ENCODE measurements at places on chromosomes 7 and 10.

DNA sequence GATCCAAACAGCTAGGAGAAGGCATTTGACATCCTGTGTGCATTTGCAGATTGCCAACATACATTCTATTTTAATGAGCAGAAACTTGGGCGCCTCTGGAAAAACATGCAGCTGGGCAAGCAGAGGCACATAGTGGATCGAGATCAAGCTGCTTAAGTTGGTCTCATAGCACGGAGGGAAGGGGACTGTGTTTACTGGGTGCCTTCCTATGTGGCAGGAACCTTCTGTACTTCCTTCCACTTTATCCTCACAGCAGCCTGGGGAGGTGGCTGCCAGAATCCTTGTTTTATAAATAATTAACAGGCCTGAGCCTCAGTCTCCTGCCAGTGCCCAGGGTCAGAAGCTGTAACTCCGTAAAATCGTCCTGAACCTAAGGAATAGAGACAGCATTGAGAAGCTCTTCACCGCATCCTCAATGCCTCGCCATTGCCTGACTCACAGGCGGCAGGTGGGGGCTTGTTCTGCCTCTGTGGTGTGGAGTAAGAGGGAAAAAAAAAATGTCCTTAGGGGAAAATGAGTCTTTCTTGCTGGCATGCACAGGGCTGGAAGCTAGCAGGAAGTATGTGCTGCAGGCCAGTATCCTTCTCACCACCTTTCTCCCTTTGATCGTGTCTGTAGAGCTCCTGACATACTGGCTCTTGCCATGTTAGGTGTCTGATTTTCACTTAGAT, 6.2 kb downstream of the VWA2 start:
- no peak for DNase-seq

DNA sequence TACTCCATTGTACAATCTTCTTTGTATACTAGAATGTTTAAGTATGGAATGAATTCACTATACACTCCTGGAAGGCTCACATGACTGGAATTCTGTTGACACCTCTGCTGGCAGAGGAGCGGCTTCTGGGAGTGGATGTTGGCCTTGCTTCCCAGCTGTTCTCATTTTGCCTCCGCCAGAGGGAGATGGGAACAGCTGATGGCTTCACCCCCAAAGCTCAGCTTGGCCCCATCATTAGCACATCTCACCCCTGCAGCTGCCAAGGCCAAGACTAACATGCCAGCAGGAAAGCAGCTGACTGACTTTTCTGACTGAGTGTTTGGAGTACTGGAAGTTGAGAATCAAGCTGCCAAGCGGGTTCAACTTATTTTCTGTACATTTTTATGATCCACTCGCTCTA, 15.1 kb downstream of the ADAM12 start:
- no peak for DNase-seq

DNA sequence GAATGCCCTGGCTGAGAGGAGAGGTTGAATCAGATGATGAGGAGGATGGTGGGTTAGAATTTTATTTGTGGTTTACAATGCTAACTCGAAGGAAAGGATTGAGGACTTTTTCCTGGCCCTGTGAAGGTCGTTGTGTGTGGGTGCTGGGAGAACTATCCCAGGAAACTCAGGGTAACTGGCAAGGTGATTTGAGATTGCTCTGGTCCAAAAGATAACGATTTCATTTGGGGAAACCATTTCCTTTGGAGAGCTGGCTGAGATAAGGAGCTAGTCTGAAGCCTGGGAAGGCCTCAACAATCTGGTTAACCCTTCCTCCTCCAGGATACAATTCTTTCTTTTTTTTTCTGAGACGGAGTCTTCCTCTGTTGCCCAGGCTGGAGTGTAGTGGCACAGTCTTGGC, 33.0 kb downstream of the HK1 start:
- DNase-seq = no peak

- no peak for DNase-seq
Observed at GRCh38 chr10:71666639-71667386, 52.8 kb downstream of the C10orf105 start.

GRCh38 chr7:23470330-23471105, at the start of gene IGF2BP3:
Gene IGF2BP3, minus strand, starts transcription at chr7:23470491. Its CDS starts 381 bp downstream, at chr7:23470110.
- no peak for DNase-seq

DNA sequence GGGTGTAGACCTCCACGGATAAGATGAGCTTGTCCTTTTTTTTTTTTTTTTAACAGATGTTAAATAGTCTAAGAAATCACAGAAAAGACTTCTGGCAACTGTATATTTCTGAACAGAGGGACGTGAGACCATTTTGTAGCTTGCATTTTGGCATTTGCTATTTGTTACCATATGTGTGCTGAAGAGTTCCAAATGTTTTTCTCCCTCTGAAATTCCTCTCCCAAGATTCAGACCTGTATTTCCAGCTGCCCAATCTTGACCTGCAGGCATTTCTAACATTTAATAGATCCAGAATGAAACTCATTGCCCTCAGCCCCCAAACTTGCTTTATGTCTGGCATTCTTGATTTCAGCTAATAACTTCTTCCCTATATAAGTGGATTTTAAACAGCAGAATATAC, 223.1 kb upstream of the FZD1 start:
- DNase-seq = no peak

DNA sequence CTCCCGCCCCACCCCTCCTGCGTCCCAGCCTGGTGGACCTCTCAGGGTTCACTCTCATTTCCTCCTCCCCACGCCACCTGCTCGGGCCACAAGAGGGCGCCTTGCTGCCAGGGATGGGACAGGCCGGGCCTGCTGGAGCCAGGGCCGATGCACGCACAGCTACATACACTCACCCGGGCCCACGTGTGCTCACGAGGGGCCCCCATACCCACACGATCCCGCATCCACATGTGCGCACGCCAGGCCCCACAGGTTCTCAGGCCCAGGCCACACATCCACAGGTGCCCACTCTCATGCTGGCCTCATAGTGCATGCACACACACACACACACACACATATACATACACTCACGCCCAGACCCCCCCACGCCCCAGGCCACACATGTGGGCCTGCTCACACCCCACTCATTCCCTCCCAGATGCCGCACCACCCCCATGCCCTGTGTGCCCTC, 68.6 kb downstream of the LHPP start:
- DNase-seq = peak; percentile 76

DNA sequence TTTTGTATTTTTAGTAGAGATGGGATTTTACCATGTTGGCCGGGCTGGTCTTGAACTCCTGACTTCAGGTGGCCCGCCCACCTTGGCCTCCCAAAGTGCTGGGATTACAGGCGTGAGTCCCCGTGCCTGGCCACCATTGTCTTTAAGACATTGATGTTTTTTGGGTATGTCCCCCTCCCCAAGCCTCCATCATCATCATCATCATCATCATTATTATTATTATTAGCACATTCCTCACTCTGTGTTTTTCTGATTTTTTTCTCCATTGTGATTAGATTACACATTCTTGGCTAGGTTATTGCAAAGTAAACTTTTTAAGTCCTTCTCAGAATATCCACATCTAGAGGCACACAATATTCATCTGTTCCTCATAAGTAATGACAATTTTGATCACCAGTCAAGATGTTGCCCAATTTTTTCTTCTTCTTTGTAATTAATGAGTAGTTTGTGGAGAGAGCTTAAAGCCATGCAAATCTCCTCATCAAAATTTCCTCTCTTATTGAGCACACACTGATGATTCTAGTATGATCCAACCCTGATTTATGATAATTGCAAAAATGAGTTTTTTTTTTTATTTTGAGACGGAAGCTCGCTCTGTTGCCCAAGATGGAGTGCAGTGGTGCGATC, 47.5 kb downstream of the EPC1 start:
- no peak for DNase-seq

GRCh38 chr10:683448-684071, 5.9 kb downstream of the DIP2C start:
- DNase-seq = no peak

- no peak for DNase-seq
Observed at GRCh38 chr7:44046321-44047061, 2.0 kb downstream of the DBNL start.

- DNase-seq = no peak
Observed at GRCh38 chr7:94087664-94088352, 83.7 kb upstream of the BET1 start.

GRCh38 chr7:70317356-70317755, 719.1 kb downstream of the AUTS2 start:
- no peak for DNase-seq

DNA sequence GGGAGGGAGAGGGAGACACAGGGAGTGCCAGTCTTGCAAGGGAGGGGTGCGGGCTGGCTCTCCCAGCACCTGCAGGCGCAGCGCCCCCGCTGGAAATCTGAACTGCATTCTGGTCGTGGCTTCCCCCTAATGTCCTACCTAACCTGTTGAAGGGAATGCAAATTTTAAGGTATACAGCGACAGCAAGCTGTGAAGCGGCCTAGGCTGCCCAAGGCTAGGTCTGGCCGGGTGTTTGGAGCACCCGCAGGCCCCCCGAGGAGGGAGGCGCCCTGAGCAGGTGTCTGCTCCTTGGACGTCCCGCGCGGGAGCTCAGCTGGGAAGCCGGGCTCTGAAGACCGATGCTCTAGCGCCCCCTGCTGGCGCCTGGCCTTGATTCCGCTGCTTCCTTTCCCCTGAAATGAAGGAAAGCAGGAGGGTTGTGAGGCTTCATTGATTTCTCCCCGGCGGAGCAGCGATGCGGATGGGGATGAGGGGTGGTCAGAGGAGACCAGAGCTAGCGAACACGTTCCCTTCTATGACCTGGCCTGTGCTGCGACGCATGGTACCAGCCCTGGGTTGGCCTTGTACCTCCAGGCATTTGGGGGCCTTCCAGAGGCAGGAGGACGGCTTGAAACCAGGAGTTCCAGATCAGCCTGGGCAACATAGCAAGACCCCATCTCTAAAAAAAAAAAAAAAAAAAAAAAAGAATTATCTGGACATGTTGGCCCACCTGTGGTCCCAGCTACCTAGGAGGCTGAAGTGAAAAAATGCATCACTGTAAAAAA, 601.3 kb downstream of the GALNT17 start:
- DNase-seq = peak; percentile 26

DNA sequence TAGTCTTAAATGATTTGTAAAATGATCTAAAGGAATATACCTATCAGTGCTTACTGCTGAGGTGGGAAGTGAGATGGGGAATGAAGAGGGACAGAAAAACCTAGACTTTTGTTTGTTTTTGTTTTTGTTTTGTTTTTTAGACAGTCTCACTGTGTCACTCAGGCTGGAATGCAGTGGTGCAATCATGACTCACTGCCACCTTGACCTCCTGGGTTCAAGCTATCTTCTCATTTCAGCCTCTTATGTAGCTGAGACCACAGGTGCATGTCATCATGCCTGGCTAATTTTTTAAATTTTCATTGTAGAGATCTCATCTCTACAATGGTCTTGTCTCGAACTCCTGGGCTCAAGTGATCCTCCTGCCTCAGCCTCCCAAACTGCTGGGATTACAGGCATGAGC, 116.4 kb upstream of the SEM1 start:
- no peak for DNase-seq

- DNase-seq = no peak
Observed at GRCh38 chr7:136061433-136061832, 84.3 kb upstream of the MTPN start.

GRCh38 chr10:102219370-102219769, 6.7 kb upstream of the ELOVL3 start:
- no peak for DNase-seq

- no peak for DNase-seq
Observed at GRCh38 chr7:71750290-71750689, 618.3 kb downstream of the GALNT17 start.

- DNase-seq = peak; percentile 9
Observed at GRCh38 chr10:27743012-27743876, 2.4 kb downstream of the MKX start.

DNA sequence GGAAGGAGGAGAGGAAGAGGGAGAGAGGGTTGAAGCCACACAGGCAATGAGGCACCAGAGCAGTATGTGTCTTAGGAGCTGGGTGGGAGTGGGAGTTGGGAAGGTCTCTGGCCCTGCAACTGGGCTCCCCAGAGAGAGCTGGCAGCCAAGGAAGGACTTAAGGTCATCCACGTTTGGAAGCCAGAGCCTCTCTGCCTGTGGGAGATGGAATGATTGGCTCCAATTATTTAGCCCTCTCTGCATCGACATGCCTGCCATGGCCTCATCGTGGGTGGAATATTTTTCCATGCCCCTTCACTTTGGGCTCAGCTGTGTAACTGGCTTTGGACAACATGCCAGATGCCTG, 478.5 kb downstream of the RPS24 start:
- DNase-seq = no peak

- no peak for DNase-seq
Observed at GRCh38 chr7:141156407-141156806, 82.5 kb downstream of the TMEM178B start.

DNA sequence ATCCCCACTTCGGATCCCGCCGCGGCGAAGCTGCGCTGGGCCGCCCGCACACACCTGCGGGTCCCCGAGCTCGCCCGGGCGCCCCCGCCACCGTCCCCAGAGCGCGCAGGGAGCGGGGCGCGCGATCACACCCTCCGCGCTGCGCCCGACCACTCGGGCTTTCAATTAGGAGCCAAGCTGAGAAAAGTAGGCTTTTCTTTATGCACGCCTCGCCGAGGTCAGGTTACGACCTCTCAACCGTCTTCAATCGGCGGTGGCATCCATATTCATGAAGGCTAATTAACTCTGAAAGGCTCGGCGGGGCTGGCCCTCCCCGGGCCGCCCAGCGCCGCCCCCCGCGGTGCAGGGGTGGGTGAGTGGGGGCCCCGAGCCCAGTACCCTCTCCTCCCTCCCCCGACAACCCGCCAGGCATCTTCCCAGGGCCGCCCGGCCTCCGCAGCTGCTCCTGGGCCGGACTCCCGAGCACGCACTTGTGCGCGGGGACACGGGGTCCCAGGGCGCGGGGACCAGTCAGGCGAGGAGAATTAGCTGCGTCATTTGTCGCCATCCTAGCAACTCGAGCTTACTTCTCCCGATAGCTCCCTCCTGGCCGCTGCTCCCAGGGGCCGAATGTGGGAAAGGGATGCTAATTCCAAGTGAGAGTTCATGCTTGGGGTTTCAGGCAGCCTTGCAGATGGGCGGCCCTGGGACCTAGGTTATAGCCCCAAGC, 155.5 kb upstream of the LYZL2 start:
- no peak for DNase-seq

DNA sequence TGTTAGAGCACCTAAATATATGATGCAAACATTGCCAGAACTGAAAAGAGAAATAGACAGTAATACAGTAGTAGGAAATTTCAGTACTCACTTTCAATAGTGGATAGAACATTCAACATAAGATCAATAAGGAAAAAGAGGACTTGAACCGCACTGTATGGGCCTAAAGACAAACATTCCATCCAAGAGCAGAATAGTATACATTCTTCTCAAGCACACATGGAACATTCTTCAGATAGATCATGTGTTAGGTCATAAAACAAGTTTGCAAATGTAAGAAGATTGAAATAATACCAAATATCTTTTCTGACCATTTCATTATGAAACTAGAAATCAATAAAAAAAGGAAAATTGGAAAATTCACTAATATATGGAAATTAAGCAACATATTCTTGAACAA, 185.4 kb upstream of the FOXP2 start:
- no peak for DNase-seq

GRCh38 chr10:52129410-52130178, 184.5 kb upstream of the DKK1 start:
- no peak for DNase-seq

- DNase-seq = no peak
Observed at GRCh38 chr10:49736564-49737113, 25.5 kb downstream of the OGDHL start.

All from activated effector memory CD4-positive, alpha-beta T cell treated with Interleukin-2 at 50 U/mL for 16 hours (primary cell).